ENCODE measurements at places on chromosomes 6 and 20.

GRCh38 chr6:161809971-161810370, 536.1 kb upstream of the AGPAT4 start:
- DNase-seq: no peak

- no peak for DNase-seq
Observed at GRCh38 chr6:11201772-11202512, 30.5 kb downstream of the NEDD9 start.

DNA sequence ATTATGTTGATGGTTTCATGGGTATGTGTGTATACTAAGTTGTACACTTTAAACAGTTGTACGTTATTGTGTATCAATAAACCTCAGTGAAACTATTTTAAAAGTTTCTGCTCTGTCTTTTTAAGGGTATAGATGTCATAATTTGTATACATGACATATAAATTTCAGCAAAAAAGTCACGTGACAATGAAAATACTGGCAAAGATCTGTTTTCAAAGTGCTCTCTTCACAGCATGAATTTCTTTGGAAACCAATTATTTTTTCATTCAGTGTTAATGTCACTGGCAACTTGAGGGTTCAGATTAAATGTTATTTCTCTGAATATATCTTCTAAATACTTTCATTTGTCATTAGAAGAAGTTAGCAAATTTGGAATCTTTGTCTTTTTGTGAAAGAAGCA, 91.7 kb upstream of the C6orf118 start:
- DNase-seq: no peak

DNA sequence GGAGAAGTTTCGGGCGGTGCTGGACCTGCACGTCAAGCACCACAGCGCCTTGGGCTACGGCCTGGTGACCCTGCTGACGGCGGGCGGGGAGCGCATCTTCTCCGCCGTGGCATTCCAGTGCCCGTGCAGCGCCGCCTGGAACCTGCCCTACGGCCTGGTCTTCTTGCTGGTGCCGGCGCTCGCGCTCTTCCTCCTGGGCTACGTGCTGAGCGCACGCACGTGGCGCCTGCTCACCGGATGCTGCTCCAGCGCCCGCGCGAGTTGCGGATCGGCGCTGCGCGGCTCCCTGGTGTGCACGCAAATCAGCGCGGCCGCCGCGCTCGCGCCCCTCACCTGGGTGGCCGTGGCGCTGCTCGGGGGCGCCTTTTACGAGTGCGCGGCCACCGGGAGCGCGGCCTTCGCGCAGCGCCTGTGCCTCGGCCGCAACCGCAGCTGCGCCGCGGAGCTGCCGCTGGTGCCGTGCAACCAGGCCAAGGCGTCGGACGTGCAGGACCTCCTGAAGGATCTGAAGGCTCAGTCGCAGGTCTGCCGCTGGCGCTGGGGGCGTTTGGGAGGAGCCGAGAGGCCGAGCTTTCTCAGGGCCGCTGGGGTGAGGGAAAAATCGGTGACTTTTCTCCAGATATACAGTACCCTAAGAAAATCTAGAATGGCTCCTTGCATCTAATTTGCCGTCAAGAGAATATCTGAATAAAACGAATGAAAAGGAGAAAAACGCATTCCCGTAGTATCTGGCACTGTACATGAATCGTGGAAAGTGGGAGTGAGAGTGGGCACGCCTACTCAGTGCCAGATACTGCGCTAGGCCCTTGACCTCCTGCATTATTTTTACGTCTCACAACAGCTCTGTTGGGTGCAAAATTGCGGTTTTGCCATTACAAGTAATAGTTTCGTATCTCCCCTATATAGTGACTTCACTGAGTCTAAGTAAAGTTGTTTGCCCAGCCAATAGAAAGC, 1.0 kb downstream of the CALHM6 start:
- DNase-seq: no peak

DNA sequence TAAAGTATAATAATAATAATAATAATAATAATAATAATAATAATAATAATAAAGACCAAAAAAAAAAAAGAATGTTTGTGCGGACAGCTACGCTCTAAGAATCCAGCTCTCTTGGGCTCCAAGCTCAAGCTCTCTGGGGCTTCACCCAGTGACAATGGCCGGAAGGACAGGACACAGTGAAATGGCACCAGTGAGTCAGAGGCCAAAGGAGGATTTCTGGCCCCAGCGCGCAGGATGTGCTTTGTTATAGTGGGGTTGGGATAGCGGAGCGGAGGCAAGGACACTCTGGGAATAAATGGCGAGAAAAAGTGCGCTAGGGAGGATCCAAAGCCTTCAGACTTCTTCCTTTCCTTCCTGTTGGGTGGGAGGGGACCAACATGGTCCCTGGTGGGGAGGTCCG, 38.2 kb downstream of the HLA-A start:
- no peak for DNase-seq

- no peak for DNase-seq
Observed at GRCh38 chr20:48448666-48449600, 378.9 kb downstream of the PREX1 start.

DNA sequence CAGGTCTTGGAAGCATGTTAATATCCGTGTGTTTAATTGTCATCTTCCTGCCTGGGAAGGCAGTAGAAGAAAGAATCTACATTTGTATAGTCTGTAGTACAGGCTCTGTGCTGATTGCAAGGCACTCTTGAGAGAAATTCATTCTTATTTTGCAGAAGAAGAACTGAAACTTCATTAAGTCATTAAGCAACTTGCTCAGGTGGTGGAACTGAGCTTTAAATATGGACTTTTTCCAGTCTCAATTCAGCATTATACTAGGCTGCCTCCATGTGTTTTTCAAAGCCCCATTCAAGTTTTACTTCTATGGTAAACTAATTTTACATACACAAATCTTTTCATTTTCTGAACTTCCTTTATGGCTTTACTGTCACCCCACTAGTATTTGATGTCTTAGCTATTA, 18.7 kb downstream of the ZNF451 start:
- DNase-seq: no peak

DNA sequence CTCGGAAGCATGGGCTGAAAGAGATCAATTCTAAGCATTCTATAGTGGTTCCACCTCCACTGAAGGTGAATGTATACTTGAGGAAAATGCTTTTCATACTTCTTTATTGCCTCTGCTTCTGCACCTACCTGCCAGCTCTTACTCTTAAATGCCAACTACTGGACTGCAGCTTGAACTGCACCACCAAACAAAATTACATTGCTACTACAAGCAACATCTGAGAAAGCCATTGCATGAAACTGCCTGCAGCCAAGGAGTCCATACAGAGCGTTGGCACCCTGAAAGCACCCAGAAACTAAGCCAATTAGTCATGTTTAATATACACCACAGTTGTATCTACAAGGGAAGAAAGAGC, 440.9 kb downstream of the BTBD3 start:
- no peak for DNase-seq

- DNase-seq: no peak
Observed at GRCh38 chr6:72733045-72733444, 111.2 kb downstream of the KCNQ5 start.

GRCh38 chr6:21578523-21578922, 15.0 kb upstream of the SOX4 start:
- DNase-seq: no peak

GRCh38 chr20:18802012-18802634, 11.5 kb upstream of the SCP2D1 start:
- DNase-seq: no peak

DNA sequence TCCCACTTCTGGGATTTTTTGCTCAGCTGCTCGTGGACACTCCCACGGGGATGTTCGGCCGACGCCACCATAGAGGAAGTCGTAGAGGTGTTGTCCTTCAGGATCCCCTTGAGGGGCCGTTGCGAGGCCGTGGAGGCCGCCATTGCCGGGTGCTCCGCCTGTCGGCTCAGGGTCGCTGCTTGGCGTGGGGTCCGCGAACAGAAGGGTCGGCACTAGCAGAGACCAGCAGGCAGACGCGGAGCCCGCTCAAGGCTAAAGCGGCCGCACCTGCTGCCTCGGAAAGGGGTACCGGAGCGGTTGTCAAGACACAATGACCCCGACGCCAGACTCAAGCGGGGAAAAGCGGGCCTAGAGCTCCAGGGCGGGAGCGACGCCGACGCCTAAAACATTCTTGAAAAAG, 25.7 kb downstream of the PSMB9 start:
- DNase-seq: no peak

DNA sequence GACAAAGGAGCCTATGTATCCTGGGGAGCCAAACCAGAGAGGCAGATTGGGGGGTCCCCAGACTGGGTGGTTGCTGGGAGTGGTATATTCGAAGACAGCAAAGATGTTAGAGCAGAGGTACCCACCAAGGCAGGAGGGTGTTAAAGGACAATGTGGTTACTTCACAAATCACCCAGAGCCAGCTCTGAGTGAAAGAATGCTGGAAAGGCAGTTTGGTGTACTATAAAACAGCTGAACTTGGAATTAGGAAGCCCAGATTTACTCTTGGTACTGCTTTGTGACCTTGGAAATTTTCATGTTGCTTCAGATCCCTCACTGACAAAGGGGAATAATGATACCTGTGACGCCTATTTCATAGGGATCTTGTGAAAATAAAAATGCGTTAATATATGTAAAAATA, 121.6 kb downstream of the CD164 start:
- DNase-seq: no peak

- no peak for DNase-seq
Observed at GRCh38 chr6:20159098-20159497, 53.2 kb downstream of the MBOAT1 start.

DNA sequence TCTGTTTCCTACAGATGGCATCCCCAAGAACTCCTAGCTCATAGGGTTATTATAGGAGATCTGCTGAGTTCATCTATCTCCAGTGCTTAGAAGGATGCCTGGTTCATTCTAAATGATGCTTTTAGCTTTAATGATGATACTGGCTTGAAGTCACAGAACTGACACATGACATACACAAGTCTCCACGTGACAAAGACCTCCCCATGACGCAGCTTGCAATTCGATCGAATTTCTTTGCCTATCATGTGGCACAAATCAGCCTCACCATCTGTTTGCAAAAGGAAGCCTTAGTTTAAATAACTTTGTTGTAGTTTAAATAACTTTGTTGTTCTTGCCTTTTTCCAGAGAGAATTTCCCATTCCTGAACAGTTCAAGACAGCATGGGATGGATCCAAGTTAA, 44.1 kb upstream of the FAM8A1 start:
- DNase-seq: no peak

DNA sequence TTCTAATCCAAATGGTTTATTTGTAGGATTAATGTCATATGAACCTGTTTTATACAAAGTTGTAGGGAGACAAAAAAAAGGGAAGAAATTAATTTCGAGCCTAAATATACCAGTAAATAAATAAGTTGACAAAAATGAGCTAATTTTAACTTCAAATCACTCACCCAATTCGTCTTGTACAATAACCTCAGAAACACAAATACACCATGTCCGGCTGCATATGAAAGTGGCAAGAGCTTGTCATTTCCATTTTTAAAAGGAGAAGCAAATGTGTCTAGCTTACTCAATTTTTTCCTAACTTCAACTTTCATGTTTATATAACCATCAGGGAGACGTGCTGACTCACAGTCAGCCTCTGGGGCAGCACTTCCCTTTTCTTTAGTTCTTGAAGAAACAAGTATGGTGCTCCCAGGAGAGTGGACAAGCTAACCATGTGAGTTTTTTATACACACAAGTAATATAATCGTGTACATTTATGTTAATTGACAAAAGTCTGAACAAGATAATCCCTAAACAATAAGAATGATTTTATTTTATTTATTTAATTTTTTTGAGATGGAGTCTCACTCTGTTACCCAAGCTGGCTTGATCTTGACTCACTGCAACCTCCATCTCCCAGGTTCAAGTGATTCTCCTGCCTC, 55.5 kb upstream of the SGK1 start:
- DNase-seq: no peak

- DNase-seq: no peak
Observed at GRCh38 chr20:43190332-43190953, 737 bp upstream of the PTPRT start.

DNA sequence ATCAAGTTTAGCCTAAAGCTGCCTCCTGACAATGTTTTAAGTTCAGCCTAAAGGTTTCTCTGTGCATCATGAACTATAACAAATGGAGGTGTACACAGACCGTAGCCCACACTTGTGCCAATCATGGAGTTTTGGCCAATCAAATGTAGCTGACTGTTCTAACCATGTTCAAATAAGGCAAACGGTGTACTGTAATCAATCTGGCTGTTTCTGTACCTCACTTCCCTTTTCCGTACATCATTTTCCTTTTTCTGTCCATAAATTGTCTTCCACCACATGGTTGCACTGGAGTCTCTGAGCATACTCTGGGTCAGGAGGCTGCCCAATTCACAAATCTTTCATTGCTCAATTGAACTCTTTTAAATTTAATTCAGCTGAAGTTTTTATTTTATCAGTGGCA, 132.2 kb upstream of the UST start:
- DNase-seq: no peak

DNA sequence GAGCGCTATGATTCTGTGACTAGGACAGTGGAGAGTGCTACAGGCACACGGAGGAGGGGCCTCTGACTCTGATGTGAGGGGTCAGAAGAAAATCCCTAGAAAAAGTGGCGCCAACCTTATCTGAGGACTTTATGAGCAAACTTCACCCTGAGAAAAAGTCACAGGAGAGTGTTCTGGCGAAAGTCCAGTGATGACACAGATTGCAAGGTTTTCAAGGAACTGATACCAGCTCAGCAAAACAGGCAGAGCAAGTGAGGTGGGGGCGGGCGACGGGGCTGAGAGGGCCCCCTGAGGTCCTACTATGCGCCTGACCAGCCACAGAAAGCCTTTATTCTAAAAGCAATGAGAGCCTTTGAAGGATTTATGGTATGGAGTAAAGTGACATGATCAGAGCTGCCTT, 73.3 kb downstream of the SLC22A23 start:
- no peak for DNase-seq

DNA sequence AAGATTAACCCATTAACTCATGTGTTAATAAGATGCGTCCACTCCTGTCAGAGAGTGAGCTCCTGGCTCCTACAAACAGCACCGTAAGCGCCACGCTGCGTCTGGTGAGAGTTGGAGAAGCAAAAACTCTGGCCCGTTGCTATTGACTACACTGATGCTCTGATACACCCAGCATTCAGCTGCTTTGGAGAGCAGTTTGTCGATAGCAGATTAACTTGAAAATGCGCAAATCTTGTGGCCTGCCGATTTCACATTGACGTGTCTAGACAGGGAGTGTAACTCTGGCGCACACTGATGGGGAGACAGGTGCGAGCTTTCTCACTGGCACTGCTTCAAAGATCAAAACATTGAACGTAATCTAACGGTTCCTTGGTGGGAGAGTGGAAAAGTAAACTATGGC, 151.7 kb upstream of the RPS6KA2 start:
- DNase-seq: no peak

DNA sequence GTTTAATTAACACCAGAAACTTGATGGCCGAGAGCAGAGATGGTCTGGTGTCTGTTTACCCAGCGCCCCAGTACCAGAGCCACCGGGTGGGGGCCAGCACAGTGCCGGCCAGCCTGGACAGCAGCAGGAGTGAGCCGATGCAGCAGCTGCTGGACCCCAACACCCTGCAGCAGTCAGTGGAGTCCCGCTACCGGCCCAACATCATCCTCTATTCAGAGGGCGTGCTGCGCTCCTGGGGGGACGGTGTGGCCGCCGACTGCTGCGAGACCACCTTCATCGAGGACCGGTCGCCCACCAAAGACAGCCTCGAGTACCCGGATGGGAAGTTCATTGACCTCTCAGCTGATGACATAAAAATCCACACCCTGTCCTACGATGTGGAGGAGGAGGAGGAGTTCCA, 73.7 kb downstream of the SYNDIG1 start:
- no peak for DNase-seq

Measured in mesenteric fat pad (tissue), 1 donor.